ENCODE measurements at places on chromosomes 7 and 10. TPM values are rescaled to one million over a fixed set of nuclear protein-coding genes. Genes with fewer than 3 reads are reported as not detected.
A peak's percentile ranks its signal among the peaks of the same experiment; 100 is the strongest.

DNA sequence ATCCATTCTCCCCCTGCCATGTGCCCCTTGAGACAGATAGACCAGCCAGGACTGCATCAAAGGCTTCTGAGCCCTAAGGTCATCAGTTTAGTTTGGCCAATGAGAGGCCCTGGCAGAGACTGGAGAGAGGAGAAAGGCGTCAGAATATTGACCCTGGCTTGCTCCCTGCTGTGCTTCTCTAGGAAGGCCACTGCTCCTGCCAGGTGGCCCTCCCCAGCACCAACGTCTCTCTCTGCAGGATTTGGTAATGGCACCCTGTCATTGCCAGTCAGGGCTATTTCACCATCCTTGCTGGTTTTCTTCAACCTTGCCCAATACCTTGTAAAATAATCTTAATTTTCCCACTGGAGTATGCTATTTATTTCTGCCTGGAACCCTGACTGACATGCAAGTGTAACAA, 38.8 kb upstream of the ZRANB1 start:
- no peaks in the 10 kb centered on the region for H3K36me3 ChIP-seq
- H3K27ac ChIP-seq, result no peak overlapping the region
- H3K4me1 ChIP-seq, result no peaks in the 10 kb centered on the region
- no peak overlapping the region for H3K4me3 ChIP-seq

DNA sequence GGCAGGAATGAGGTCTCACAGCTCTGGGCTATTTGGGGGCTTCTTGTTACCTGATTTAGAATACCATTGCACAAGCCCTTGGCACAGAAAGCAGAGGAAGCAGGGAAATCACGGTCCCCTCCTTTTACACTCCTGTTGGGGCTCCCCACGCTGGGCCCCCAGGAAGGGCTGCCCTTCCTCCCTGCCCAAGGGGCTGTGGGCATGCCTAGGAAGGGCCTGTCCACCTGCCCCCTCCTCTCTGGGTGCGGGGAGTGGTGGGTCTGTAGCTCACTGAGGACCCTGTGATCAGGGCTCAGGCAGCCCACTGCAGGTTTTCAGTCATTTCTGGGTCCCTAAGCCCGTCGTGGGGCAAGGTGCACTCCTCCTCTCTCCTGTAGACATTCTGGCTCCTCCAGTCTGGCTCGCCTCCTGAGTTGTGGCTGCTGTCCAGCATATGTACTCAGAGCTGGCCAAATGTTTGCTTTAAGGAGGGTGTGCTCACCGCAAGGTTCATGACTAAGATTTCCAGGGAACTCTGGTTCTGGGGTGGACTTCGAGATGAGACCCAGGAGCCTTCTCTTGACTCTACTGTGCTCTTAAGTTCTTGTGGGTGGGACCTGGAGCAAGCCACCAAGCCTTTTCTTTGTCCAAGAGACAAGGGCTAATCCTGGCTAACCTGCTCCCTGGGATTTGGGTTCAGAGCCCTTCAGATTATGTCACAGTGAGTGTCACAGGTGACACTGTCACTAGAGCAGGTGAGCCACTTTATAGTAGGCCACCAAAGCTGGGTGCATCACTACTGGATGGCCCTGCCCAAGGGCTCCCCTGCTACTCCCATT, 56.0 kb downstream of the TACR2 start:
- peaks cover 51% of the 10 kb centered on the region for H3K4me1 ChIP-seq
- H3K27me3 ChIP-seq, result no peaks in the 10 kb centered on the region
- H3K27ac ChIP-seq, result peak overlapping the region; percentile 10

- H3K4me3 ChIP-seq, result no peak overlapping the region
- DNase-seq, result no peak
- no peaks in the 10 kb centered on the region for H3K27me3 ChIP-seq
- H3K36me3 ChIP-seq, result no peaks in the 10 kb centered on the region
Observed at GRCh38 chr7:83947260-83947659, 247.3 kb downstream of the SEMA3A start.

DNA sequence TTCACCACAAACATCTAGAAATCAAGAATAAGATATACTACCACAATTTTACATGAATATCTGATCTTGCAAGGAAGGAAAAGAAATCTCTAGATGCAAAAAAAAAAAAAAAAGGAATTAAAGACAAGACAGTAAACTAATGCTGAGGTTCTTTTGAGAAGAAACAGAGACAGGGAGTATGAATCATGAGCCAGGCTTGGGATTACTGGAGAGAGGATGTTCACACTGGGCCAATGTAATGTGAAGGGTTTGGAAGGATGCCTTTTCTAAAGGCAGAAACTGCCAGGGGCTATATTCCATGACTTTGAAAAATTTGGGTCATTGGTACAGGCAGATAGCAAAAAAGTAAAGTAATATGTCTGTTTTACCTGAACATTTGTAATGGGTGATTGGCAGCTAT, 573.0 kb upstream of the IGFBP3 start:
- H3K4me1 ChIP-seq, result no peaks in the 10 kb centered on the region
- no peak overlapping the region for H3K27ac ChIP-seq
- H3K36me3 ChIP-seq, result no peaks in the 10 kb centered on the region
- no peaks in the 10 kb centered on the region for H3K27me3 ChIP-seq

DNA sequence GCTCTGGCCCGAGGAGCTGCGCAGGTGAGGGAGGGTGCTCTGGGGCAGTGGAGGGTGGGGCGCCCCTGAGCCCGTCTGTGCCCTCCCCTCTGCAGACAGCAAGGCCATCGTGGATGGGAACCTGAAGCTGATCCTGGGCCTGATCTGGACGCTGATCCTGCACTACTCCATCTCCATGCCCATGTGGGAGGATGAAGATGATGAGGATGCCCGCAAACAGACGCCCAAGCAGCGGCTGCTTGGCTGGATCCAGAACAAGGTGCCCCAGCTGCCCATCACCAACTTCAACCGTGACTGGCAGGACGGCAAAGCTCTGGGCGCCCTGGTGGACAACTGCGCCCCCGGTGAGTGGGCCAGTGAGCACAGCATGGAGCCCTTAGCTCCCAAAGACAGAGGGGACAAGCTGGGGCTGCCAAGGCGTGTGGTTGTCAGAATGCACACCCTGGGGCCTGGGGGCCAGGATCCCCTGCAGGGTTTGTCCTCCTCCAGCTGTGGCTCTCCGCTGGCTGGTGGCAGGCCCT, 5.1 kb downstream of the FLNC start:
- no peaks in the 10 kb centered on the region for H3K27me3 ChIP-seq
- H3K27ac ChIP-seq, result no peak overlapping the region
- peaks cover 10% of the 10 kb centered on the region for H3K4me1 ChIP-seq
- DNase-seq, result no peak
- H3K36me3 ChIP-seq, result no peaks in the 10 kb centered on the region
- H3K4me3 ChIP-seq, result no peak overlapping the region

DNA sequence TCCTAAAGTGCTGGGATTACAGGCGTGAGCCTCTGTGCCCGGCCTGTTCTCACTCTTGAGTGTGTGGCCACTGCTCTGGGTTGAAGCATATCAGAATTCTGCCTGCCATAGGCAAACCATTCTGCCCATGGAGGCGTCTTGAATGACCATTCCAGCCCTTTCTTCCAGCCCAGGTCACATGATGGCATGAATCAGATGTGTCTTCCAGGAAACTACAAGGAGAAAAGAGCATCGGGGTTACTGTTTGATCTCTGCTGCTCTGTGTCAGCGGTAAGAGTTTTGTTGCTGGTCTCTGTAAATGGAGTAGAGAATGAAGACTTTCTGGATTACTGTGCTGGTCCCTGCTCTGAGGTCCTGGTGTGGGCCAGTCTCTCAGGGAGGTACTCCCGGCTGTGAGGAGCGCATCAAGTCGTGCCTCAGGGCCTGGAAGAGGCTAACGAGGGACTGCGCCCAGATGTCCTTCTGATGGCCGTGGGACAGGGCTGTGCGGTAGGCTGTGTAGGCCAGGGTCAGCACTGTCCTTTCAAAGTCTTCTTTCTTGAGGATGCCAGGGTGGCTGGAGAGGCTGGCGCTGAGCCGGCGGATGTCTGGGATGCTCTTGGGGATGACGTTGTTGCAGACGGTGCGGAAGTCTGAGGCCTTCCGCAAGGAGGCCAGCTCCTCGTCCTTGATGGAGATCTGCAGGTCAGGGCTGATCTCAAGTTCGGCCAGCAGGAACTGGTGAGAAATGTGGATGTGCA, 5.8 kb upstream of the SLC13A4 start:
- H3K27ac ChIP-seq, result no peak overlapping the region
- H3K27me3 ChIP-seq, result no peaks in the 10 kb centered on the region
- H3K36me3 ChIP-seq, result no peaks in the 10 kb centered on the region
- no peak for DNase-seq
- H3K4me1 ChIP-seq, result no peaks in the 10 kb centered on the region
- no peak overlapping the region for H3K4me3 ChIP-seq

ADCY1 gene
- not detected for total RNA-seq

PVRIG gene
- total RNA-seq, result 77.4 TPM

LIPN gene
- not detected for total RNA-seq
